ENCODE measurements at places on chromosomes 7 and 10.

DNA sequence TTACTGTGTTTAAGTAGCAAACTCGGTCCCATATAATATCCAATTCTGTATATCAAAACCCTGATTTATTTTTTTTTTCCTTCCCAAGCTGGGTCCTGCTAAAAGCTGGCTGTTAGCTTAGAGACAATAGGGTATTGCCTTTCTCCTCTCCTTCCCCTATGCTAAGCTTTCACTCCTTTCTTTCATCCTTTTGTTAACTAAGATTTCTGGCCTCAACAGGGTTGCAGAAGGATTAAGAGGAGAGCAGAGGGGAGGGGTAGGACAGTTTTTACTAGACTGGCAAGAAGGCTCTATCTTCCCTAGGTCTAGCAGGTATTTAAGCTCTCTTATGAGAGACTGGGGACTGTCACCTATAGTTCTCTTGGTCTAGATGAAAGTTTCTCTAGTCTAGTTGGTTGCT is 229.2 kb downstream of the KCND2 start:
- DNase-seq = no peak

DNA sequence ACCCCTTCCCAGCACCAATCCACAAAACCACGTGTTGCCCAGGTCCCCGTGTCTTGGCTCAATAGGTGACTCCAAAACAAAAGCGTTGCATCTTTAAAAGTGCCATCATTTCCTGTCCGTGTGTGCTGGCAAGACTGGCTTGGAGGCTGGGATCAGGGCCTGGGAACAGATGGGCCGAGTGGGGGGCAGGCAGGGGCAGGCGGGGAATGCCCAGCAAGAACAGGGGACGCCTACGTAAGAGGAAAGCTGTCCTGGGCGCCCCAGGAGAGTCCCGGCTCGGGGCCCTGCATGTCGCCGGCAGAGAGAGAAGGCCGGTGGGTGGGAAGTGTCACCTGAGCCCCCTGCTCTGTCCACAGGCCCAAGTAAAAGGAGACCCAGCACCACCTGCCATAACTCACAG is 86.5 kb downstream of the PAXIP1 start:
- no peak for DNase-seq

GRCh38 chr10:6912424-6912823 is 332.3 kb upstream of the PRKCQ start:
- peak; percentile 30 for DNase-seq

DNA sequence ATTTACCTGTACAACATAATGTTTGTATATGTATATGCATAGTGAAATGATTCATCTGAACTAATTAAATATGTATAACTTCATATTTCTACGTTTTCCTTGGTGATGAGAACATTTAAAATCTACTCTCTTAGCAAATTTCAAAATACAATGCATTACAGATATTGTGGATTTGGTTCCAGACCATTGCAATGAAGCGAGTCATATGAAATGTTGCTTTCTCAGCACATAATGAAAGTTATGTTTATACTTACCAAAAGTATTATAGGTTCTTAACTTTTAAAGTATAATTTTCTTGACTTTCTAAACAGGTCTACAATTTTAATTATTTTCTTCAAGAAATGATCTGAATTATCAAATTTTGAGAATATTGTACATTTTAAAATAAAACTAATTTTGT is 189.2 kb downstream of the CSTF2T start:
- DNase-seq = peak; percentile 16

DNA sequence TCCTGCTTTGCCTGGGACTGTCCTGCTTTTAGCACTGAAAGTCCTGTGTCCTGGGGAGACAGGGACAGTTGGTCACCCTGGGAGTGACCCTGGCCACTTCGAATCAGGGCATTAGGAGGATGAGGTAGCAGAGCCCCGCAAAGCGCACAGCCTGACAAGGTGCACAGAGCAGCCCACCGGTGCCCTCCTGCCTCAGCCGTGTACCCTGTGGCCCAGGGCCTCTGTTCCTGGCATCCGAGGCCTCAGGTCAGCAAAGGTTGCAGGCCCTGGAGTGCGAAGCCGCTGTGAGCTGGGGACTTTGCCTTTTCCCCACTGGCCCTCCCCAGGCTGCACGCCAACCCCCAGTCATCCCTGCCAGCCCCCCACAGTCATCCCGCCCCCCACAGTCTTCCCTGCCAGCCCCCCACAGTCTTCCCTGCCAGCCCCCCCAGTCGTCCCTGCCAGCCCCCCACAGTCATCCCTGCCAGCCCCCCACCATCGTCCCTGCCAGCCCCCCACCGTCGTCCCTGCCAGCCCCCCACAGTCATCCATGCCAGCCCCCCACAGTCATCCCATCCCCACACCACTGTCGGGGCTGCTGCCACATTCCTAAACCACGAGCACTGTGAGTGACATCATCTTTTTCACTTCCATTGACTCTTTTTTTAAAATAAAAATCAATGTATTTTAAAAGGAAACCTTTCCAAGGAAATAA is 91.8 kb downstream of the RGS10 start:
- DNase-seq = peak; percentile 55

DNA sequence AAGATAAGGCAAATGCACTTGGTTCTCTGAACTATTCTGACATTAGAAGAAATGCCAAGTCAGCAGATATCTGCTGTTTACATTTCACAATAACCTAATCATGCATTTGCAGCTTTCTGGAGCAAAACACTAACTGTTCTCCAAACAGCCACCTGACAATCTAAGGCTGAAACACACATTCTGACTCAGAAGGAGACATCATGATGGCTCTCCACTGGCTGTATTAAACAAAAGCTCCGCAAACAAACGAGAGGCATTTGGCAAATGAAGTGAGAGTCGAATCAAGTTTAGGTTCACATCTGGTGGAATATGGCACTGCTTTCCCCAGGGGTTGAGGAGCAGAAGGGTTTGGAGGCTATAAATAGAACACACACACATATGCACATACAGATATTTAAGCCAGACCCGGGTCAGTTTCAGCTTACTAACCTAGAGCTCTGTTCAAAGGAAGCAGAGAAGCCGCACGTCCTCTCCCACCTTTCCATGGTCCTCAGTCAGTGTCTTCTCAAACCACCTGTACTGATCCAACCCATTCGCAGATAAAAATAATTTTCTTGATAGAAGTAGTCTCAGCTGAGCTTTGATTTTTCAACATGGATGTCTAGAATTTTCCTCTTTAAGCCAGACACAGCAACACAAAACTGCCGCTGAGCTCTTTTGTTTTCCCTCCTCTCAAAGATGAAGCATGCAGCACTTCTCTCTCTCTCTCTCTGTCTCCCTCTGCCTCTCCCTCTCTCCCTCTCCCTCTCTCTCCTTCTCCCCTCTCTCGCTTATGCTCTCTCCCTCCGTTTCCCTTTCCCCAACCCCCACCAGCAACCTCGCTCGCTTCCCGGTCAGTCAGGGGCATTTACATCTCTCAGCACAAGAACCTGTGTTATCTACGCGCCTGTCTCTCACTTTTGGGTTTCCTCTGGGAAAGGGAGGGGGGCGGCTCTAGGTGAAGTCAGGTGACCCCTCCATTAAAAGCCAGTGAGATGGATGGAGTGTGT is 682.8 kb downstream of the MAGI2 start:
- peak; percentile 30 for DNase-seq

GRCh38 chr7:30796105-30796869 is 25.1 kb downstream of the MINDY4 start:
- DNase-seq = peak; percentile 73

- no peak for DNase-seq
These were observed 571.4 kb downstream of the TCERG1L start for GRCh38 chr10:130740166-130740565.

GRCh38 chr7:110693344-110693743 is 397.6 kb upstream of the LRRN3 start:
- no peak for DNase-seq

DNA sequence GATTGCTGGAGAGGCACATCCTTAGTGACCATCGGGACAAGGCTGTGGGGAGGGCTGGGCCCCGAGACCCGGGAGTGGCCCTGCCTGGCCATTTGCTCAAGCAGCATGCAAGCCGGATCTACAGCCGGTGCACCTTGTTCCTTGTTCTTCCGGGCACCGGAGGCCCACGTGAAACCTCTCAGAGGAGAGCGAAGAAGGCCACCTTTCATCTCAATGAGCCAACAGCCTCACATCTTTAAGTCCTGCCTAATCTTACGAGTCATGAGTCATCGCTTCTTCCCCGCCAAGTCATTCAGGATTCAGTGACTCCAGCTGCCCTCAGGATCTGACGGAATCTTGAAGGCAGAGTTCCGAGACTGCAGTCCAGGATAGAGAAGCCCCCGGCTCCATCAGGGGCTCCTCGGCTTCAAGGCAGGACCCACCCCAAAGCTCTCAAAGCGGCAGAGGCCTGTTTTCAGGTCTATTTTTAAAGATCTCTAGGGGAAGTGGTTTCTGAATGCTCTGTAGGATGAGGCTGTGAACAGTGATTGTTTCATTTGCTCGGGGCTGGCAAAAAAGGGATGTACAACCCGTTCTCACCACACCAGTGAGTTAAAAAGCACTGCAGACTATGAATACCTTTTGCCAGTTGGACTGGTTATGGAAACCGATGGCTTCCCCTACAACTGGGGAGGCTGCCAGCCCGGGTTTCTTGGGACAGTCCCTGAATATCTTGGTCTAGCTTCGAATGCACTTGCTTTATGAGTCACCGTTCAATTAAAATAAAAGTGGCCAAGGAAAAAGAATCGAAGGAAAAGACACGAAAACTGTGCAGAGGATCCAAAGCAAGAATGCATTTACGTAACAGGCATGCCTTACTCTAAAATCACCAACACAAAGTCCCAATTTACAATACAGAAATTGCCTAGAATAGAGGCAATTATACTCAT is 57.2 kb upstream of the ECHDC3 start:
- peak; percentile 87 for DNase-seq

GRCh38 chr7:10889266-10889898 is 84.3 kb upstream of the PHF14 start:
- peak; percentile 62 for DNase-seq

- no peak for DNase-seq
These were observed 7.8 kb downstream of the SFTPD start for GRCh38 chr10:79941146-79941545.

- no peak for DNase-seq
These were observed 503.2 kb downstream of the SH2D4B start for GRCh38 chr10:81040940-81041339.

DNA sequence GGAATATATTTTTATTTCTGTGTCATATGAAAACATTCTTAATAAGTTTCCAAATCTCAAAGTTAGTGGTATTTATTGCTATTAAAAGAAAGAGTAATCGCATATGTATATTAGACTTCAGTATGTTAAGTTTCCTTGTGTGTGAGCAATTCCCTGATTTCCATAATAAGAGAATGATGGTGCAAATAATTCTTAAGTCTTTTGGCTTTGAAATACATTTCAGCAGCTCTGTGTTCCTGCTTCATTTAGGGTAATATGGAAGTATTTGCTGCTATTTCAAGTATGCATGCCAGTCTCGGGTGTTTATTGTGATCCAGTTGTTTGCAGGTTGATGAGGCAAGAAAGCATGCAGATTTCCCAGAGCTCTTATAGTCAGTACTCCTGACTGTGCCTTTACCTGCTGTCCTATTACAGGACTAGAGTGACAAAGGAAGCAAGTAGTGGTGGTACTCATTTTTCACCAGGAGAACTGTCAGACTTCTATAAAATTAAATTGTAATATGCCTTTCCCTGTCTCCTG is 43.7 kb downstream of the FGFBP3 start:
- no peak for DNase-seq

- DNase-seq = no peak
These were observed 39.4 kb upstream of the PIP4K2A start for GRCh38 chr10:22753786-22754185.

GRCh38 chr10:47137311-47137851 is 162.6 kb upstream of the GDF10 start:
- peak; percentile 13 for DNase-seq

GRCh38 chr10:63628526-63629362 is 107.5 kb downstream of the REEP3 start:
- peak; percentile 54 for DNase-seq

DNA sequence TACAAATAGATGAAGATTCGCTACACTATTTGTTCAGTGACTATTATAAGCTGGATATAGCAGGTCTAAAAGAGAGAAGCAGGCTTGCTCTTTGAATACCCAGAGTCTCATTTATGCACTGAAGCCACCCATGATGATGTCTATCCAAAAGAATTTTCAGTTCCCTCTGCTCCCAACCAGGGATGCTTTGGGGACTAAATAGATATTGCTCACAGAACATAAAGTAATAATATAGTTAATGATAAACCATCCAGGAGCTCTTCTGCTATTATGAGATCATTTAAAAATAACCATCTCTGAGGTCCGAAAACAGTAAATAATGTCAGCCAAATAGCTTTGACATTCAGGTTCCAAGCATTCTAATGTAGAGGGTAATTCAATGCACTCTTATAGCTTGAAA is 875.4 kb downstream of the SORCS3 start:
- DNase-seq = no peak

- peak; percentile 65 for DNase-seq
These were observed 403.7 kb upstream of the ZMIZ1 start for GRCh38 chr10:78664929-78665553.

DNA sequence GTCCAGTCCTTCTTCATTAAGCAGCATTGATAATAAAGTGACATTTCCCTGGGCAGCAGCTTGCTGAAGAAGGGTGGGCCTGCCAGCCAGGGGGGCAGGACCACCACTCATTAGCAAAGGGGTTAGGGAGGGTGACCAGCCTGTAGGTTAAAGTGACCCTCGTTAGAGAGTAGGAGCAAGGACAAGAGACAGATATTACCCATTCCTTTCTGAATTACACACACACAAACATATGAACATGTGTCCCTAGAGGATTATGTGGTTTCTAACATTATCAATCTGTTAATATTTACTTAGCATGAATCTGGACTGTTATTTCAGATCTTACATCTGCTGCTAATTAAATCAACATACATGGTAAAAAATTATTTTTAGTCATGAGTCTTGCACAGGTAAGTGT is 88.9 kb downstream of the CTTNBP2 start:
- no peak for DNase-seq

DNA sequence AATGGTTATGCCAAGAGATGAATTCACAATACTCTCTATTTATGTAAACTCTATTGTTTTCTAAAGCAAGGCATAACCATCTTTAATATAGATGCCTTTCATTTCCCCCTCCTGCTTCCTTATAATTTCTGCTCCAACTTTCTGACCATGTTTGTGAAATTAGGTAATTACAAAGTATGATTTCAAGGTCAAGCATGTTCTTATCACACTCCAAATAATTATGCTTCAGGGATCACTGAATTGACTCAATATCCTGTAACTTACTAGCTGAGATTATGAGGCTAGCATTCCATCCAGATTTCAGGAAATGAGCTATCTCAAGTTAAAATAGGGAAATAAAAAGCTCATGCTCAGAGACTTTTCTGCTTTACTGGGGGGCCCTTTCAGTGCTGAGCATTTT is 655.9 kb upstream of the IGFBP3 start:
- peak; percentile 14 for DNase-seq

- no peak for DNase-seq
These were observed 205.7 kb downstream of the SORCS1 start for GRCh38 chr10:106958589-106959361.

GRCh38 chr10:24706479-24707118 is 17.1 kb downstream of the ARHGAP21 start:
- DNase-seq = peak; percentile 99

GRCh38 chr7:80362010-80362618 is 149.8 kb downstream of the GNAT3 start:
- DNase-seq = no peak

GRCh38 chr7:46297515-46297914 is 376.4 kb upstream of the IGFBP3 start:
- no peak for DNase-seq

GRCh38 chr10:80611481-80612185 is 73.9 kb downstream of the SH2D4B start:
- no peak for DNase-seq

- DNase-seq = no peak
These were observed 175.9 kb downstream of the EVX1 start for GRCh38 chr7:27418541-27418940.

- DNase-seq = peak; percentile 29
These were observed 61.6 kb downstream of the PRSS58 start for GRCh38 chr7:142196066-142196840.

GRCh38 chr10:4576206-4576605 is 249.8 kb upstream of the AKR1E2 start:
- DNase-seq = no peak
